Stimulated activated CD4-positive, alpha-beta T cell treated with anti-CD3 and anti-CD28 coated beads, Interleukin-4, amount 100 ng/mL, for 48 hours (primary cell): ENCODE measurements at places on chromosomes 12 and 14.
A peak's percentile ranks its signal among the peaks of the same experiment; 100 is the strongest.

- no peak for DNase-seq
These were observed 116.0 kb upstream of the NCOR2 start for GRCh38 chr12:124683152-124684124.

GRCh38 chr14:100538351-100539002, 48.7 kb downstream of the BEGAIN start:
- no peak for DNase-seq

GRCh38 chr12:23528316-23528715, 421.2 kb downstream of the SOX5 start:
- no peak for DNase-seq

- DNase-seq: no peak
These were observed 90.3 kb downstream of the DUSP6 start for GRCh38 chr12:89261982-89262381.

DNA sequence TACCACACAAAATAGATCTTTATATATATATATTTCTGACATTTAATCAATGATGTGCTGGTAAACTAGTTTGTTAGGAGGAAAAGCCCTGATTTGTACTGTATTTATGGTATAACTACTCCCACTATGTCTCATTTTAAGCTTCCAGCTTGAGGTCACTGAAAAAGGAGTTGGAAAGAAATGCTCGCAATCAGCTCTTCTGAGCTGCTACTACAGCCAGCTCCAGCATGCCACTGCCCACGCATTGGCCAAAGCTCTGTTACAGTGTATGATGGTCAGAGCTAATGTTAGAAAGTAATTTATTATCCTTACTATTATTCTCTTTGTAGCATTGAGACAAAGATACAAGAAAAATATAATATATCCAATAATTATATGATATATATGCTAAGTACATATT, 55.0 kb upstream of the PCED1B start:
- DNase-seq: no peak

GRCh38 chr12:51915003-51915625, 7.8 kb downstream of the ACVRL1 start:
- no peak for DNase-seq

DNA sequence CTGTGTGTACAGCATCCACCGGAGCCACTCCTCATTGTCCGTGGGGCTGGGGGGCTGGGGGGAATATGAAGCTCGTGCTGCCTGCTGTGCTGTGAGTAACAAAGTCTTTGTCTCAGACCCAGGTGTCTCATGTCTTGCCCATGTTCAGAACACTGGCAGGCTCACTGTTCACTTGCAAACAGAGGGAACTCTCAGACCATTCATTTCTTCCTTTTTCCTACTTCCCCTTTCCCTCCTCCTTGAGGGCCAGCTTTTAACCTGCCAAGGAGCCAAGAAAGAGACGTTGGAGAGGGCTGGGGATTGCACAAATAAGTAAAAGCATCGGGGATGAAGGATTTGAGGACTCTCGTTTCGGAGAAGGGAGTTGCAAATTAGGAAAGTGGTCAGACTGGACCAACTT, 21.6 kb downstream of the GPR132 start:
- DNase-seq: no peak

DNA sequence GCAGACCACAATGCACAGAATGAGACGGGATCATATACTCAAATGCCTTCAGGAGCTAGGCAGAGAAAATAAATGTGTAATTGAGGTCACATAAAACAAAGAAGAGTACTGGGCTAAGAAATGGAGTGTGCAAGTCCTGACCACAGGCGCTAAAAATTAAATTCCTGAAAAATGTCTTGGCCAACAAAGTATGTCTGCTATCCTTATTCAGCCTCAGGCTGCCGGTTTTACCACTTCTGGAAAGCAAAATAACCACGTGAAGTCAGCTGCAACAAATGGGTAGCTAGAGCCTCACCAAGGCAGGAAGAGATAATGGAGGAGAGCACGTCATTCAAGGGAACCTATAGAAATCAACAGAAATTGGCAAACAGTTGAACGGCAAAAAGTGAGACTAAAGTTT, 3.1 kb downstream of the PYGL start:
- no peak for DNase-seq

- peak; percentile 46 for DNase-seq
These were observed 6.5 kb downstream of the ZBTB1 start for GRCh38 chr14:64510825-64511671.

DNA sequence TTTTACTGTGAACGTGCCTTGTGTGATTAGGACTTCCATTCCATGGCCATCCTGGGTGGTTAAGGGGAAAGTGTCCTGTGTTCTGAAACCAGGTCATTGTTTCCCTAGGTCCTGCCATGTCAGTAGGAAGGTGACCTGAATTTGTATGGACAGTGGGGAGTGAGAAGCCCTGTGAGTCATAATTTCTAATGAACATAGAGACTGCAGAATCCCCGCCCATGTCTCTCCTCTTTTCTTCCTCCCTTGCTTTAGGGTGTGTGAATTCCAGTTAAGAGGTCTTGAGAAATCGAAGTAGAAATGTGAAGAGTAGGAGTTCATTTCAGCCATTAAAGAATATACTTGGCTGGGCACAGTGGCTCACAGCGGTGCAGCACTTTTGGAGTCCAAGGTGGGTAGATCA, 8.1 kb downstream of the TTC9 start:
- DNase-seq: no peak

DNA sequence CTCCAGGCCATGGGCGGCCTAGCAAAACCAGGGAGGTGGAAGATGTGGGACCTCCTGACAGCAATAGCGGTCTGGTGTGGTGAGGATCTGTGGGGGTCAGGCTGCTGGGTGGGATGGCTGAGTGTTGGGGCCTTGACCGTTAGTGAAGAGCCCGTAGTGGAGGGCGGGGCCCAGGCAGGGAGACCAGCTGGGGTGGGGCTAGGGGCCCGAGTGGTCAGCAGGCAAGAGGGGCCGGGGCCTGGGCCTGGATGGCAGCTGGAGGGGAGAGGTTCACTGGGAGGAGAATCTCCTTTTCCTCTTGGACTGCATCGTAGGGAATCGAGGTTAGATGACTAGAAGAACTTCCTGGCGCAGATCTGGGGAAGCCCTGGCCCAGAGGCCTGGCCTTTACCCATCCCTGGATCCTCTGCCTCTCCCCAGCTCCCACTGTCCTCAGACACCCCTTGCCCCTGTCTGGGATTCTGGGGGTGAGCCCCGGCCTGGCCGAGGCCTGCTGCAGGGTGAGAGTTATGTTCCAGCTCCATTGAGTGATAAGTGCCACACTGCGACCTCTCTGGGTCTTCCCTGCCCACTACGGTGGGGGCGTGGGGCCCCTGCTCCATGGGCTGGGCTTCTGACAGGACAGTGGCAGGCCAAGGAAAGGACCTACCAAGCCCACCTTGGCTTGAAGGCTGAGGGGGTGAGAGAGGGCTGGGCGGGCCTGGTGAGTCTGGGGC, 47.1 kb downstream of the KRT80 start:
- DNase-seq: no peak

DNA sequence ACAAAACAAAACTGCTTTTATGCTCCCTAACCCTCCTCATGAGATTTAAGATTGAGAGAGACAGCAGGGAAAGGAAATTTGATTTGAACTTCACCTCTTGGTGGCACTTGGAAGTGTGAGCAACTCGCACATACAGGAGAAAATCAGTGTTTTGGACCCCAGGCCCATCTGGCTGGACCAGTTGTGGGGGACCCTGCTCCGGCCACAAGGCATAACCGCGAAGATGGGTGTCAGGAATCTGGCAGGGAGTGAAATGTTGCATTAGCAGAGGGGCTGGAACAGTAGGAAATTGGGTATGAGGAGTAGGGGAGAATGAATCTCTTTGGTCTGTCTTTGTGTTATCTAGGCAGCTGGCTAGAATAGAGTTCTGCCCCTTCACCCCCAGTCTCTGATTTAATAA, 1.2 kb downstream of the CIROP start:
- DNase-seq: no peak

- DNase-seq: no peak
These were observed 25.4 kb downstream of the SRRM4 start for GRCh38 chr12:119006746-119007145.

GRCh38 chr12:126926023-126926594, 1340.9 kb upstream of the TMEM132C start:
- DNase-seq: no peak

DNA sequence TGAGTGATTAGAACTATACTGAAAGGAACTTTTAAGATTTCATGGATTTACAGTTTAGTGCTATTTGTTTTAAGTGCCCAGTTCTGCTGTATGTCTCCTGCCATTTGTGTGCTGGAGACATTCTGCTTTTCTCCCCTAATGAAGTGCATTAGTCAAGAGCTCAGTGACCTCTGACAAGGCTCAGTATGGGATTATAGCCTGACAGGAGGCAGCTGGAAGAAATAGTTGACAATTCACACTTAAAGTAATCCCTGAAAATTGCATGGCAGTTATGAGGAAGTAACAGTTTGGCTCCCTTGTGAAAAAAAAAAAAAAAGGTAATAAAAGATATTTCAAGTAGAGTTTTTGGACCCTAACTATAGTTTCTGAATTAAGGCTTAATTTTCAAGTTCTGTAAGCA, 70.3 kb downstream of the ALX1 start:
- DNase-seq: no peak

DNA sequence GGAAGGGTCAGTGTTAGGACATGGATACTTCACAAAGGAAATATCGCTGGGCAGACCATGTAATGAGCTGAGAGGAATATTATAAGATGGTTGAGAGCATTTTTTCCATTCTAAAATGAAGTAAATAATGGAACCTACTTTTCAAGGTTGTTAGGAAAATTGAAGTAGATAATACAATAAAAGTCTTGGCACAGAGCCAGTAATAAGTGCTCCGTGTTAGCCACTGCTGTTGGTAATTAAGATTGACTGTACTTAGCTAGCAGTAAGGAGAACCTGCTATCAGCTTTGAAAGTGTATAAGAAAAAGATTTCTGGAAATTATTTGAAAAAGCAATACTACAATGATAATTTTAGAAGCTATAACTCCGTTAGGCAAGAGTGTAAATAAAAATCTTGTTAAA, 77.6 kb downstream of the SCAF11 start:
- no peak for DNase-seq

DNA sequence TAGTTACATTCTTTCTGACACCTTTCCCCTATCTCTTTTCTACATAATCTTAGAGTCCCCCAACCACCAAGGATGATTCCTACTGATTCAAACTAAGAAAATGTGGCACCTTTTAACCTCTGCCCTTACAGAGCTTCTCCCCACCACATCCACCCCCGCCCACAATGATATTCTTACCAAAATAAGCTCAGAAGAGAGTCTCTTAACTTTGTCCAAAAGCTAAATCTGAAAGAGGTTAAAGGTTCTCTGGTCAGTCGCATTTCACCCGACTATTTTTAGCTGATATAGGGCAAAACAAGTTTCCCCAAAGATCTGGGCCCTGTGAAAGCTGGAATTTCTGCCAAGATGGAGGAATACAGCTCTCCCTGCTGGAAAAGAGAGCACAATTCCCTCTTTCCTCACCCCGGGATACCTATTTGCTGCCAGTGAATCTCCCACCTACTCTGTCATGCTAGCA, 128.6 kb downstream of the ZFP36L1 start:
- peak; percentile 36 for DNase-seq

GRCh38 chr12:57175428-57176138, 28.2 kb upstream of the LRP1-AS start:
- peak; percentile 43 for DNase-seq
